ENCODE measurements at places on chromosomes 13 and 19.

- DNase-seq: no peak
Observed at GRCh38 chr19:16295057-16295456, 29.6 kb upstream of the KLF2 start.

DNA sequence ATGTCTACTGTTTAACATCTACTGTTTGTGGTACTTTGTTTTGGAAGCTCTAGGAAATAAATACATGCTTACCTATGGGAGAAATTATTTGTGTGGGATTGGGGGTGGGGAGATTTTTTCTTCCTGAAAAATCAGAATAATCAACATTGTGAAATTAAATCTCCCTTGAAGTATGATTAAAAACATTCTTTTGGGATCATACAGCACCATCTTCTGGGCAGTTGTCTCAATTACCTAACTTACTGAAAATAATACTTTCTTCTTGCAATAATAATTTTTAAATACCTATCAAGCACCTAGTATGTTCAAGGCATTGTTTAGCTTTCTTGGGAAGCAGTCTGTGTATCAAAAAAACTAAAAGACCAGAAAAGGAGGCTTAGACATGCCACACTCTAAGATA, 576.5 kb upstream of the ARGLU1 start:
- DNase-seq: no peak

- no peak for DNase-seq
Observed at GRCh38 chr19:8355631-8356402, 8.1 kb upstream of the ANGPTL4 start.

DNA sequence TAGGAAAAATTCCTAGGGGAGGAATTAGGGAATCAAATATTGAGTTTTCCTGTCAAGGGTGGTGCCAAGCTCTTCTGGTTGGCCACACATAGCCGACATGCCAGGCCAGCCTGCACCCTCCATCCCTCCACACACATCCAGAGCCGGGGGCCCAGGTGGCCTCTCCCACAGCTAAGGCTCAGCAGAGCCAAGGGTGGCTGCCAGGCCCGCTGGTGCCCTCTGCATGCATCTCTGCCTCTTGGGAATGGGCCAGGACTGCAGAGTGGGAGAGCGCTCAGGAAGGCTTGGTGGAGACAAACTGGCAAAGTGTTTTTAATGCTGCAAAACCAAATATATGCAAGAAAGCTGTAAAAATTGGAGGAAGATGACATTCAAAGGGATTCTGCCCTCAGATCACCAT, 42.7 kb upstream of the GAS6 start:
- DNase-seq: no peak

GRCh38 chr13:50677687-50678463, 165.6 kb downstream of the DLEU7 start:
- DNase-seq: no peak

DNA sequence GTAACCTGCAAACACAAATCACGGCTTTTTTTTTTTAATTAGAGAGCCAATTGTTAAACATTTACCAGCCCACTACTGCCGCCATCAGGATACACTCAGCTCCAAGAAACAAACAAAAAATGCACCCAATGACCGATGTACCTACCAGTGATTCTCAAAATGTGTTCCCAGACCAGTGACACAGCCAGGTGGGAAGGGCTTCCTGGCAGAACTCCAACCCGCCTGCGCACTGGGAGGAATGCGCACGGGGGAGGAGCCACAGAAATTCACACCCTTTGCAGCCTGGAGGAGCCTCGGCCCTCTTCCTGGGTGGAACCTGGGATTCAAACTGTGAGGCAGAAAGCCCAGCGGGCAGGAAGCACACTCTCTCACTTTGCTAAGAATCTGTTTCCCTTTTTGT, 255.9 kb downstream of the TBC1D4 start:
- no peak for DNase-seq

DNA sequence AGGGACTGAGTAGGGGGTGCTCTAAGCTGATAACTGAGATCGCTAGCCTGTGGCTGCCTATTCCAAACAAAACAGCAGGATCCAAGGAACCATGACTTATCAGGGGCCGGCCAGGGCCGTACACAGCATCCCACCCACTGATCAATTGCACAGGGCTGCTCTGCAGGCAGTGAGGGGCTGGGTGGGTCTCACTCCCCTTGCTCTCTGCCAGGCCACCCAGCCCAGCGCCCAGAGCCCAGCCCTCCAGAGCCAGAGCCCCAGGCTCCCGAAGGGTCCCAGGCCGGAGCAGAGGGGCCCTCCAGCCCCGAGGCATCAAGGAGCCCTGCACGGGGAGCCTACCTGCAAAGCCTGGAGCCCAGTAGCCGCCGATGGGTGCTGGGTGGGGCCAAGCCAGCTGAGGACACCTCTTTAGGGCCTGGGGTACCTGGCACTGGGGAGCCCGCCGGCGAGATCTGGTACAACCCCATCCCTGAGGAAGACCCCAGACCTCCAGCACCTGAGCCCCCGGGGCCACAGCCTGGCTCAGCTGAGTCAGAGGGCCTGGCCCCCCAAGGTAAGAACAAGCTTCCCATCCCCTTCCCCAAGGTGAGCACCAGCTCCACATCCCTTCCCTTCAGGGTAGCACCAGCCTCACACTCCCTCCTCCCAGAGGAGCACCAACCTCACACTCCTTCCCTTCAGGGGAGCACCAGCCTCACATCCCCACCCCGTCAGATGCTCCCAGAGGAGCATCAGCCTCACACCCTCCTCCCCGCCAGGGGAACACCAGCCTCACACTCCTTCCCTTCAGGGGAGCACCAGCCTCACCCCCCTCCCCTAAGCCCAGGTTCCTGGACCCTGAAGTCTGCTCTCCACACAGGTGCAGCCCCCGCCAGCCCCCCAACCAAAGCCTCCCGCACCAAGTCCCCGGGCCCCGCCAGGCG, 1.9 kb downstream of the SYDE1 start:
- no peak for DNase-seq

- DNase-seq: no peak
Observed at GRCh38 chr13:101640788-101641400, 188.4 kb downstream of the ITGBL1 start.

- no peak for DNase-seq
Observed at GRCh38 chr19:17527326-17527725, 15.9 kb downstream of the PGLS start.

- DNase-seq: no peak
Observed at GRCh38 chr13:59547950-59548349, 615.8 kb downstream of the DIAPH3 start.

GRCh38 chr13:112974671-112975070, 5.7 kb downstream of the MCF2L start:
- DNase-seq: no peak

DNA sequence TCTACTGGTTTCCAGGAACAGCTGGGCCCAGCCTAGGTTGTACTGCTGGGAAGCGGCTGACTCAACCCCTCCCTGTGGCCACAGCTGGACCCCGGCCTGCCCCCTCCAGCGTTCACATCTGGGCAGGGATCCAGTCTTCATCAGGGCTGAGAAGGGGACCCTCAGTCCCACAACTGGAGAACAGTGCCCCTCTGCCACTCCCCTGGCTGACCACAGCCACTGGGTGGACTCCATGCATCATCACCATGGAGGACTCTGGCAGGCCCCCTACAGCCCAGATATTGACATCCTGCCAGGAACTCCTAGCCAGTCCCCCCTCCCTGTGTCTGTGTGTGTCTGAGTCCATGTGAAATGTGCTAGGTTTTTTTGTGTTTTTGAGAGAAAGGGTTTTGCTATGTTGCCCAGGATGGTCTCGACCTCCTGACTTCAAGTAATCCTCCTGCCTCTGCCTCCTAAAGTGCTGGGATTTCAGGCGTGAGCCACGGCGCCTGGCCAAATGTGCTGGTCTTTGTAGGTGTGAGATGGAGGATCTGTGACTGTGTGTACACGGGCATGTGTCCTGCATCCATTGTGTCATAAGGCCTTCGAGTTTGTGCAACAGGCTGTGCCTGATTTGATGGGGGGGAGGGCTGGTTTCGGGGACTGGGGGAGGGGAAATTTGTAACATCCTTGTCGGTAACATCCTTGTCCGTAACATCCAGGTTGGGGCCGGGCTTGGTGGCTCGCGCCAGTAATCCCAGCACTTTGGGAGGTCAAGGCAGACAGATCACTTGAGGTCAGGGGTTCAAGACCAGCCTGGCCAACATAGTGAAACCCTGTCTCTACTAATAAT, 4.0 kb upstream of the HOOK2 start:
- DNase-seq: no peak

DNA sequence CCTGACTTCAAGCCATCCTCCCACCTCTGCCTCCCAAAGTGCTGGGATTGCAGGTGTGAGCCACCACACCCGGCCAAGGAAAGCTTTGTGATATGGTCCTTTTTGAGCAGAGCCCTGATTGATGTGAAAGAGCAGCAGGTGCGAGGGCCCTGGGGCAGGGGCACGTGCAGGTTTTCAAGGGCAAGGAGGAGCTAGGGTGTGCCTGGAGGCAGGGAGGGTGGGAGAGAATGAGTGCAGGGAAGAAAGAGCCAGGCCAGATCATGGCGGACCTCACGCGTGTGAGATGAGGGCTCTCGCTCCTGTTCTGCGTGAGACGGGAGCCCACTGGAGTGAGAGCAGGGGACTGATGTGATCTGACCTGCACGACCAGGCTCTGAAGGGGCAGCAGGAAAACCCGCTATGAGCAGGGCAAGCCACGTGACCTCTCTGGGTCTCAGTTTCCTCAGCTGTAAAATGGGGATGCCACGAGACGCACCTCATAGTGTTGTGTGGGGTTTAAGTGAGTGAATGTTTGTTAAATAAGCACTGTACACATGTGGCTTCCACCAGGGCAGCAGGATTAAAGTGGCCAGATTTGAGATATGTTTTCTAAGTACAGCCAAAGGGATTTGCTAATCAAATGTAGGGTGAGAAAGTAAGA, 25.8 kb downstream of the FAAP24 start:
- no peak for DNase-seq

GRCh38 chr13:98526182-98526512, 50.8 kb downstream of the STK24 start:
- no peak for DNase-seq

DNA sequence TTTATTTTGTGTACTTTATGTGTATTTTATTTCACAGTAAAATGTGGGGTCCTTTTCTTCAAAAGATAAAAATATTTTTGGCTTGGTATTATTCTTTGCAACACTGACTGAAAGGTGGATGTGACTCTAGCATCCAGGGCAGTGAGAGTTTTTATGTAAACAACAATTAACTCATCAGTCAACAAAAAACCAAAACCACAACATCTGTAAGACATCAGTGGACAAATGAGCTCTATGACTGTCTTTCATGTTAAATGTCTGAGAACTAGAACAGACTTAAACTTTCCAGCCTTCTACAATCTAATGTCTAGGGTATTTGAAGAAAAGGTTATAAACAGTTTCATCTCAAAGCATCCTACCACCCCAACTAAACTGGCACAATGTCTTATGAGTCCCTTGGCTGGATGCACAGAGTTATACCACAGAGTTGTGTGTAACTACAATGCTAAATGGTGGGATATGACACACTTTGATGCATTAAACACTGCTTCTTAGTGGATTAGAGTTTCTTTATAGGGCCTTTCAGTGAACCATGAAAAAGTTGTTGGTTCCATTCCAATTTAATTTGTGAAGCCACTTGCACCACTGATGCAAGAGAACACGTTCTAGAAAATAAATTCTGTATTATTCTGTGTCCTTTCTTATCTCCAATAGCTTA, 544.2 kb upstream of the KLF12 start:
- no peak for DNase-seq

GRCh38 chr13:79742923-79743322, 262.0 kb downstream of the NDFIP2 start:
- DNase-seq: no peak

- DNase-seq: no peak
Observed at GRCh38 chr13:106858903-106859532, 291.1 kb upstream of the ARGLU1 start.

DNA sequence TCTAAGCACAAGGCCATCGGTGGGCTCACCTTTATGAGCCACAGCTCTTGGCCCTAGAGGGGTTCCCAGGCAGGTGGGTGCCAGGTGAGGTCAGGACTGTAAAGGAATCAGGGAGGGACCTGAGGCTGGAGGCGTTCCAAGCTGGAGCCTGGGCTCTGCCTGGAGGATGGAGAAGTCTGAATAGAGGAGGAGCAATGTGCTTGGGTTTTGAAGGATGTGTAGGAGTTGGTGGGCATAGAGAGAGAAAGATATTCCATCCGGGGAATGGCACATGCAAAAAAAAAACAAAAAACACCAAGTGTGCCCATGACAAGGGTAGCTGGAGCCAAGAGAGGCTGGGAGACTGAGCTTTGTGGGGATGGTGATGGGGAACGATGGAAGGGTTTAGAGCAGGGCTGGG, 2.4 kb downstream of the GRIN3B start:
- DNase-seq: no peak

DNA sequence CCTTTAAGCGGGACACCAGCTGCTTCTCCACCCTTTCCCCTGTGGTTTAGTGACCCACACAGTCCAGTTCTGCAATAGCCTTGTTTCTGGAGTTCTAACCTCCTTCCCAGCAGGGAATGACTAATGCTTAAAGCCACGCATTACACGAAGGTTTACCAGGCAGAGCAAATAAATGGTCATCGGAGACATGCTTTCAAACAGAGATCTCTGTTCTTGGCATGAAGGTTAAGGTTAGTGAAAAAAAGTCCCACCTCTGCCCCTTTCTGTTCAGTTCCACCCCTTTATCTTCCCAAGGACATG, 25.3 kb upstream of the MEDAG start:
- DNase-seq: no peak

- no peak for DNase-seq
Observed at GRCh38 chr13:60427285-60427684, 30.3 kb downstream of the TDRD3 start.

- no peak for DNase-seq
Observed at GRCh38 chr19:51644636-51645271, 1.9 kb downstream of the SIGLEC14 start.

- DNase-seq: no peak
Observed at GRCh38 chr19:41319500-41320184, 9.7 kb downstream of the CCDC97 start.

- DNase-seq: no peak
Observed at GRCh38 chr19:13024126-13024950, 29.1 kb downstream of the NFIX start.

DNA sequence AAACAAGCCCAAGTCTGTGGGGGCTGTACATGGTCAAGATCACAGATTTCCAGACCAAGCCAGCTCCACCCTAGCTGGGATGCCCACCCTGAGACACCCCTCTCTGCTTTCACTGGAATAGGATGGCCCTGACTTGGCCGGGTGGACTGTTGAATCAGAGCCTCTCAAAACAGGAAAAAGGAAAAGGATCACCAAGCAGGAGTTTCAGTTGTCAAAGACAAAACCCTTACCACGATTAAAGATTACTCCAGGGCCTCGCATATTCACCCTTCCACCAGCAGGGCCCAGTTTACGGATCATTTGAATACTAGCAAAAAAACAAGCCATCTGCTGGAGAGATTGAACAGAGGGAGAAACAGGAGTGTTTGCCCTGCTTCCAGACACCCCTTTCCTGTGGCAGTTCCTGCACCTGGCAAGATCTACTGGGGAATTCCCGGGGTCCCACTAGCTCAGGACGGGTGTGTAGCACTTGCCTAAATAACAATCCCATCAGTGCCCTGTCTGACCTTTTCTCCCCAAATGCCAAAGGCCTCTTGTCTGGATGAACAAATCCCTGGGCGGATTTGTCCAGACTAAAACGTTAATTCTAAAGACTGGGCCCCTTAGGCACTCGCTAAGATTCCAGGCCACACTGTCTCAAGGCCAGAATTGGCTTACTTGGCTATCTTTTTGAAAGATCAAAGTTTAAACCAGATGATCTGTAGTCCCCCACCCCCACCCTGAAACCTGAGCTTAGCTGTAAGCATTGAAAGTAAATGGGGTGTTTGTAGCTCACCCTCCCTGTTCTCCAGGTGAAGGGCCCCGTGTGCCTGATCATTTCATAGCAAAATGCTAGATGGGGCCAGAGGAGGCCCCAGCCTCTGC, 38.4 kb downstream of the ACTN4 start:
- no peak for DNase-seq

GRCh38 chr13:107296804-107297203, 728.9 kb upstream of the ARGLU1 start:
- DNase-seq: no peak

Data from activated naive CD4-positive, alpha-beta T cell treated with anti-CD3 and anti-CD28 coated beads, Interleukin-2, amount 50 U/mL, for 16 hours (primary cell).